ENCODE measurements at places on chromosomes 7 and 10.

DNA sequence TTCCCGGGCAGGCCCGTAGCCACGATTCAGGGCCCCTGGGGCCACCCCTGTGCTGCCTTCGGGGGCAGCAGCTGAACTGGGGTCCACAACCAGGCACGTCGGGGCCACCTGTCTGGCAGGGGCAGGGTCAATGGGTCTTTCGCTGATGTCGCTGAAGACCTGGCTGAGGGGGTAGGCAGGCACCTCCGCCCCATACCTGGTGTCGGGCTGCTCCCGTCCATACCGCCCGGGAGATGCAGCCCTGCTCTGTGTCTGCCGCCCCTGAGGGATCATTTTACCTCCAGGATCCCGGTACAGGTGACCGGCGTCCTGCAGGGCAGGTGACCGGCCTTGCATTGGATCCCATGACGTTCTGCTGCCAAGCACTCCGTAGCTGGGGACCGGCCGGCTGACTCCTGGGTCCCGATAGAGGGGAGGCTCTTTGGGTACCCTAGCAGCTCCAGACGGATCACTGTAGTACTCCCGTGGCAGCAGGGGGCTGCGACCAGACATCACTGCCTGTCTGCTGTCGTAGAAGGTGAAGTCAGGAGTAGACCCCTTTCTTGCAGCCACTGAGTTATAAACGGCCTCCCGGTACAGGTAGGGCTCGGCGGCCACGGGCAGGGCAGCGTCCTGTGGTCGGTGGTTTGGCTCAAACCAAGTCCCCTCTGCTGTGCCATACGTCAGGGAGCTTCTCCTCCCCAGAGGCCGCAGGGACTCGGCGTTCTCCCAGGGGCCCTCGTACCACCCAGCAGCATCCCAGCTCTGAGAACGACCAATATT is 85.2 kb downstream of the ZRANB1 start:
- DNase-seq, result no peak

DNA sequence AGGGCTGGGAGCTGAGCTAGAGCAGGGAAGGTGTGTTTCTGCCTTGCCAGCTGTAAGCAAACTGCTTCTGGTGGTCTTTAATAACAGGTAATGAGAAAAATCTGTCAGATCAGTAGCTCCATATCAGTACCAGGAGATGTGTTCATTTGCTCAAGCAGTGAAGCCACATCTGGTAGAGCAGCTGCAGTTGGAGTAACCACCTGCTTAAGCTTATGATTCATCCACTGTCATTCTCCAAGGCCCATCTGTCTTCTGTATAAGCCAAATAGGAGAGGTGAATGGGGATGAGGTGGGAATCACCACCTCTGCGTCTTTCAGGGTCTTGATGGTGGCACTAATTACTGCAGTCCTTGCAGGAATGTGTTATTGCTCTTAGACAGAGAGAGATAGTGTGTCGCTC is 18.4 kb upstream of the COBL start:
- DNase-seq, result no peak

GRCh38 chr10:97047083-97047736 is 138.5 kb downstream of the SLIT1 start:
- no peak for DNase-seq

GRCh38 chr10:44390585-44391072 is 5.7 kb upstream of the CXCL12 start:
- DNase-seq, result no peak

- DNase-seq, result no peak
These were observed 140.3 kb downstream of the FOXP2 start for GRCh38 chr7:114554781-114555537.

GRCh38 chr7:114182837-114183236 is 231.8 kb upstream of the FOXP2 start:
- no peak for DNase-seq

GRCh38 chr7:43850348-43851116 is 18.8 kb downstream of the MRPS24 start:
- DNase-seq, result no peak

GRCh38 chr10:126387931-126388911 is at the start of gene ADAM12:
TSS of gene ADAM12 (minus strand) at chr10:126388477. CDS start at chr10:126388145, 332 bp downstream.
- DNase-seq, result peak; percentile 55

GRCh38 chr7:102454468-102454867 is 10.2 kb downstream of the ALKBH4 start:
- DNase-seq, result no peak

DNA sequence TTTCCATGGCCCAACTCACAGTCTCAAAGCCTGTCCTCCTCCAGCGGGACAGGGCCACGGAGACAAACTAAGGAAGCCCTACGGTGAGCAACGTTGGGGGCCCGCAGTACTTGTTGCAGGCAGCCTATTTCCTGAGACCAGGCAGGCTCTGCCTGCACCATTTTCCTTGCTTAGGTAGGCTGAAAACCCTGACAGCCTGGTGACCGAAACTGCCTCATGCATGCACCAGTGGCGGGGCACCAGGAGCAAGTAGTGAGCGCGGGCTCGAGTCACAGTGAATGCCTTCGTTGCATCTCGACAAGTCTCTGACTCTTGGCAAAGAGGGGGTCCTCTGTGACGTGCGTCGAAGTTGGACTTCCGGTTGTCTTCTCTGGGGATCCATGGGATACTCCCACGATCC is 23.3 kb upstream of the ZNF273 start:
- DNase-seq, result no peak

DNA sequence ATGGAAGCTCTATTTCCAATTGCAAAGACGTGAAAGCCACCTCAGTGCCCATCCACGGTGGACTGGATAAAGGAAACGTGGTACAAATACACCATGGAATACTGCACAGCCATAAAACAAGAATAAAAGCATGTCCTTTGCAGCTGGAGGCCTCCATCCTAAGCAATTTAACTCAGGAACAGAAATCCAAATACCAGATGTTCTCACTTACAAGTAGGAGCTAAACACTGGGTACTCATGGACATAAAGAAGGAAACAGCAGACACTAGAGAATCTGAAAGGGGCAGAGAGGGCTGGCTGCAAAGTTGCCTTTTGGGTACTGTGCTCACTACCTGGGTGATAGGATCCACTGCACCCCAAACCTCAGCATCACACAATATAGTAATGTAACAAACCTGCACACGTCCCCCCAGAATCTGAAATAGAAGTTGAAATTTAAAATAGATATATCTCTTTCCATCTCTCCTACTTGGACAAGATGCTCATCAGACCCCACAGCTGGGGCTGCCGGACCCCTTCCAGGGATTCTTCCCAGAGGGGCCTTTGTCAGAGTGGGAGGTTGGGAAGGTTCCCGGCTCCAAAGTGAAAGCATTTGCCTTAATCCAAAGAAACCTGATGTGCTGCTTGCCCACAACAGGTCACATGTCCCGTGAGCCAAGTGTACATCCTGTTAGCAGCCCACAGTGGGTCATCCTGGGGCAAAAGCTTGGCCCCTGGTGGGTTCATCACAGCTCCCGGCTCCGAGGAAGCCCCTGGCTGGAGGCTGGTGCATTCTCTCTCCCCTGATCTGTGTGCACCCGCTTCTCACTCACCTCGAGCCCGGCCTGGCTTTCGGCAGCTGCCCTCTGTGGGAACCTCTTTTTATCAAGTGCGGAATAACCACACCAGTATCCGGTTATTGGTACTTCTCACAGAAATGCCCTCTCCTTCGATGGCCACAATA is 172.3 kb upstream of the PPP2R2D start:
- DNase-seq, result no peak

DNA sequence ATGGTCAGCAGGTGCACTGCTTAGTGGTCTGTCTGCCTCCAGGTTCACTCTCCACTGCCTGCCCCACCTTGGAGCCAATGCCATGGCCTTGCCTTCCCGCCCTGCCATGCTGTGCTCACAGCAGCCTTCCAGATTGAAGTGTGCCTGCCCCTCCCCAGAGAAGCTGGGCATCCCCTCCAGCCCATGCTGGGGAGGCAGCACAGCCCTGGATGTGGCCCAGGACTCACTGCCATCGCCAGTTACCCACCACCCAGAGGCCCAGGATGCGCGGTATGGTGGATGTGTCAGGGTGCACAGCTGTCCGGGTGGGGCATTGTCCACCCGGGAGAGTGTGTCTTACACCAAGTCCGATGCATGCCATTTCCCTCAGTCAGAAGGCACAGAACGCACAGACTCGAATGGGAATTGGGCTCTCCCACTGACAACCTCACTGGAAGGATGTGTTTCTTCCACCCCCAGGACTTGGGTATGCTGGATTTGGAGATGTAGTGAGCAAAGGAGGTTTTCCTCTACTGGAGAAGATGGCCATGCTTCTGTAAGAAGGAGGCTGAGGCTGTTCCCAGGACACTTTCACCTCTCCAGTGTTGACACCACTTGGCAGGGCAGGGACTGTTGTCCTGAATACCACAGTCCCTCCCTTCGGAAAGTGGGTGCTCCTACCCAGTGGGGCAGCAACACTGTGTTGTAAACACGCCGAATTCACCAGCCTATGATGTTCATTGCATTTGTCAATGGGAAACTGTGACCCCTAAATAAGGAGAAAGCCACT is 122.0 kb downstream of the ADARB2 start:
- DNase-seq, result no peak

DNA sequence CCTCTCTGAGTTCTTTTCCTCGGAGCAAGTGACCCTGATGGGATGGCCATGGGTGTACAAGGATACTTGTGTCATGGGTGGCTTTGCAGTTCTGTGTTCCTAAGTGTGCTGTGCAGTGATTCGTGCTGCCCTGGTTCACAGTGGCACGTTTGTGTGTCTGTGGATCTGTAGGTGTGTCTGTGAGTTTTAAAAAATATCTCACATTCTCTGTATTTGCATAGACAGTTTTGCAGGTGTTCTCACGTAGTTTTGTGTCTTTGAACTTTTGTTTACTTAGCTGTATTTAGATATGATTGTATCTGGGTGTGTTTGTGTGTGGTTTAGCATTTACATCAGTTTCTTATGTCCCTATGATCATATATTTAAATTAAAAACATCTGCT is 3.7 kb downstream of the ZNF775 start:
- no peak for DNase-seq

GRCh38 chr7:7433811-7434210 is 101.9 kb downstream of the COL28A1 start:
- no peak for DNase-seq

DNA sequence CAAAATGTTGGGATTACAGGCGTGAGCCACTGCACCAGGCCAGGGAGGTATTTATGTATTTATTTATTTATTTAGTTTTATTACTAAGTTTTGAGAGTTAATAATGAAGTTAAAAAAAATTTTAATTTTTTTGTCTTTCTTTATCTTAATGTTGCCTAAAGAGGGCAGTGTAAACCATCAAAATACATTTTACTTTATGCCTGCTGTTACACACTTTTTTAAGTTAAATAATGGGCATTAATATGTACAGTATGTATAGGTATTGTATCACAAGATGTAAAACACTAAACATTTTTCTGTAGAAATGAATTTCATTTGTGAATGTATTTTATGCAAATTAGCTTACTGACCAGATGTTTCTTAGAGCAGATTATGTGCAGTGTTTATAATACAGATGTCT is 129.4 kb downstream of the AASS start:
- no peak for DNase-seq

DNA sequence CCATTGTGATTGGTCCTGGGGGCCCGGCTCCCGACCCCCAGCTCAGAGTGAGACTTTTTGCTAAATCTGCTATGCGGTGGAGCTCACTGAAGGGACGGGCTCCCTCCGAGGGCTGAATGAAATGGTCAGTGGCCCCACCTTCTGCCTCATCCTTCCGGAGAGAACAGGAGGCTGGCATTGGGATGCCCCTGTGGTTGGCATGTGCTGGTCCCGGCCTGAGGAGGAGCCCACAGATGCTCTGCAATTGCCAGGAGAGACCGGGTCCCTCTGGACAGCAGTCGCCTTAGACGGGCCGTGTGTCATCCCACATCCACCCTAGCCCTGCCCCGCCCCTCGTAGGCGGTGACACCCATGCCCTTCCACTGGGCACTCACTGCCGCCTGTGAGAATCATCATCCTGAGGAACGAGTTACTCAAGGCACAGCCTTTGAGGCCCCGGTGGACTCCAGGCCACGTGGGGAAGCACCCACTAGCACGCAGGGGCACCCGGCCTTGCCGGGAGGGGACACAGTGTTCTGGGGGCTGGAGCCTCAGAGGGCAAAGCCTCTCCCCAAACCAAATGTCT is 21.2 kb upstream of the DPYSL4 start:
- DNase-seq, result no peak

GRCh38 chr7:158911145-158911544 is 54.8 kb downstream of the DYNC2I1 start:
- DNase-seq, result no peak

GRCh38 chr10:93098816-93099215 is 25.1 kb downstream of the CYP26A1 start:
- no peak for DNase-seq

DNA sequence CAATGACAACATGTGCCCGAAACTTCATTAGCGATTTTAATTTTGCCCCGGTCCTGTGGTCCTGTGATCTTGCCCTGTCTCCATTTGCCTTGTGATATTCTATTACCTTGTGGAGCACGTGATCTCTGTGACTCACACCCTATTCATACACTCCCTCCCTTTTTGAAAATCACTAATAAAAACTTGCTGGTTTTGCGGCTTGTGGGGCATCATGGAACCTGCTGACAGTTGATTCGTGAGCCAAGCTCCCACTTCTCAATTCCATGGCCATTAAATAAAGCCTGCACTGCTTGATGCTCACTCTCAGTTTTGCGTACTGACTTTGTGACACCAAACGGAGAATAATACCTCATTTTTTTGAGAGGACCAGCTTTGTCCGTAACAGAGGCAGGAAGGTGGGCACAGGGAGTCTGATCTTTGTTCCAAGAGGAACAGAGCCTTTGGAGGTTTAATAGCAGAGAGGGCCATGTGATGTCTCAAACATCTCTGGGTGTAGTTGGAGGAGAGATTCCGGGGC is 3.8 kb upstream of the ADAMTS14 start:
- DNase-seq, result peak; percentile 28

DNA sequence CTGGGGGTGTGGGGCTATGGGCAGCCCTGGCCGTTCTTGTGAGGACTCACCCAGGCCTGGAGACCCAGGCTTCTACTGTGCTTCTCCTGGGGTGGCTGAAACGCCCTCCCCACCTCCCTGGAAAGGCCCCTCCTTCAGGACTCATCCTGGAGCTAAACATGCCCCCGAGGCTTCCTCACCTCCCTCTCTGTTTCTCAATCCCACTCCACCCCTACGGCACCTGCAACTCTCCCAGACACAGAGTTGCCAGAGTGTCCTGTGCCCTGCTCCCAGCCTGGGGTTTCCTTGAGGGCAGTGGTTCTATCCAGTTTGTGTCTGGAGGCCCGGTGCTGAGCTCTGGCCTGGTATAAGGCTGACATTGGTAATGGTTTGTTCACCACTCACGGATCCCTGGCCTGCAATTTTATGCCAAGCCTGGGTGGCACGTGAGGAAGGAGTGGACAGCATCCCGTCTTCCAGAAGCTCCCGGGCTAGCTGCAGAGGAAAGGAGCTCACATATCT is 68.0 kb downstream of the GRID1 start:
- no peak for DNase-seq

GRCh38 chr7:6409944-6410693 is 37.6 kb downstream of the DAGLB start:
- DNase-seq, result no peak

GRCh38 chr10:132692311-132692710 is 93.6 kb downstream of the NKX6-2 start:
- no peak for DNase-seq

DNA sequence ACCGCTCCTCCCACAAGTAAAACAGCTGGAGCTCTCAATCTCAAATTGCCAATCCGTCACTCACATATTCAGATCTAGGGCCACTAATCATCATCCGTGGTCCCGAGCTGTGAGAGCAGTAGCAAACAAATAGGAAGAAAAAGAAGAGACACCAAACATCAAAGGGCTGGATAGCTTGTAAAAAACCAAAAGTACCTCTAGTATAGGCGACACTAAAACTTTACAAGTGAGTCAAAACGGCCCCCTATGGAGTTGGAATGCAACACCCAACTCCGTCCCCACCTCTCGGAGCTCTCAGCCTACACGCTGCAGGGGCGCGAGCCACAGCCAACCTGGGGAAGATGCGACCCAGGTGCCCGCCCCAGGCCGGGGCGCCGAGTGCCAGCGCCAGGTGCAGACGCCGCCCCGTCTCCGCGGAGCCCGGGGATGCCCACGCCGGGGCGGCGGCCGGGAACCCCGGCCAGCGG is 581 bp downstream of the FAM3C start:
- DNase-seq, result peak; percentile 6
